Stimulated activated CD8-positive, alpha-beta memory T cell treated with anti-CD3 and anti-CD28 coated beads, Interleukin-7, amount 100 ng/mL, for 4 hours (primary cell): ENCODE measurements at places on chromosomes 1 and 21.

DNA sequence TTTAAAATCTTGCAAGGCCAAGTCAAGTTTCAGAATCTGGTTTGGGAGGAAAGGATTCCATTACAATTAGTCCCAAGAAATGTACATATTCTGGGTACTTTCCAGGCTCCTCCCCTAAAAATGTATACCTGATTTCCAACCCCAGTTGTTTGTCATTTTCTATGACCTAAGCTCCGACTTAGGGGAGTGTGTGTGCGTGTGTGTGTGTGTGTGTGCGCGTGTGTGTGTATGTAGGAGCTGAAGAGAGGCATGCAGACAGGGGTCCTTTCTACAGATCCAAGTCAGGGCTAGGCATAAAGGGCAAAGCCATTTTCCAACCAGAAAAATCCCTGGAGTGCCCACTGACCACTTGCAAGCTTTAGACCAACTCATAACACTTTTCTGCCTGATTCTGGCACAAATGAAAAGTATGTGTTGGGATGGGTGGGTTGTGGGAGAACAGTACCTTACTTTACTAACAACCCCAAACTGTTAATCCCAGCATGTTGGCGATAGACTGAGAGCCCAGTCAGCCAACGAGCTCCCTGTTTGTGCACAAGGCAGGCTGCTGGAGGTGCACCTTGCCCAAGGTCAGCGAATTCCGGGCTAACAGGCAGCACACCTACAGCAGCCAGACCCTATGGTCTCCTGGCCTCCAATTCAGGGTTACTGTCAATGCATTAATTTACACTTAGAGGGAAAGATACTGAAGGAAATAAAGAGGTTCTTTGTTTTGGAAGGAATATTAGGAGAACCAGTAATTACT, 1.7 kb downstream of the TRABD2B start:
- DNase-seq: no peak

GRCh38 chr1:227459977-227460376, 103.4 kb upstream of the ZNF678 start:
- DNase-seq: no peak

GRCh38 chr1:172990598-172991215, 60.0 kb downstream of the TNFSF18 start:
- no peak for DNase-seq

DNA sequence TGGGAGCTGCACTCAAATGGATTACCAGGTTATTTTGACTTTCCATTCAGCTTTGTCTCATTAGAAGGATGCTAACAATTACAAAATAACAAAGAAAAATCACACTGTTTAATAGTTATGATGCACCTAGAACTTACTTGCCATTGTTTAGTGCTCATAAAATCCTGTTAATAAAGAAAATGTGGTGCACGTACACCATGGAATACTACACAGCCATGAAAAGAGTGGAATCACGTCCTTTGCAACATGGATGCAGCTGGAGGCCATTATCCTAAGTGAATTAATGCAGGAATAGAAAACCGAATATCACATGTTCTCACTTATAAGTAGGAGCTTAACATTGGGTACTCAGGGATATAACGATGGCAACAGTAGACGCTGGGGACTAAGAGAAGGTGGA, 19.8 kb downstream of the MAP3K21 start:
- no peak for DNase-seq

DNA sequence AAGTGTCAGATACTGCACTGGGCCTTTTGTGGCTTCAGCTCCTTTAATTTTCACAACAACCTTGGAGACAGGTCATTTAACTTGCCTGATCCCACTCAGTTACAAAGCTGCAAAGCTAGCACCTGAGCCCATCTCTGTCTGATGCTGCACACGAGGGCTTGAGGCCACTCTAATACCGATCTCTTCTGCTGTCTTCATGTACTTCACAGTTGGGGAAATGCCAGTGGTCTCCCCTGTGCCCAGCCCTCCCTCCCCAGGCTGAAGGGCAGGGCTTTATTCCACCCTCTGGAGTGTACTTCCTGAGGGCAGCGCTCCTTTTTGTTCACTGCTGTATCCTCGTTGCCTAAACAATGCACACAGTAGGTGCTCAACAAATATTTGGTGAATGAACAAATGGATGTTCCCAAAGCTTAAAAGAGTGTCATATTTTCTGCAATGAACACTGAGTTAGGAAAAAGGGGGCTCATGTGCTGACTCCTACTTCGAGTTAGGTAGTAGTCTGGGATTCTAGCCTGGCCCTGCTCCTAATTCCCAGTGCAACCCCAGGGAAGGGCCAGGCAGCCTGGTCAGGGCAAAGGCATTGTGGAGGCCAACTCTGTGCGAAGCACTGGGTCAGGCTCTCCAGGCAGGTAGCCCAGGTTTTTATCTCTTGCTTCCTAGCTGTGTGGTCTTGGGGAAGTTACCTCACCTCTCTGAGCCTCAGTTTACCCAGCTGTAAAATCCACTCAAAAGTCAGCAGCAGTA, 1.1 kb downstream of the TMCO4 start:
- no peak for DNase-seq

DNA sequence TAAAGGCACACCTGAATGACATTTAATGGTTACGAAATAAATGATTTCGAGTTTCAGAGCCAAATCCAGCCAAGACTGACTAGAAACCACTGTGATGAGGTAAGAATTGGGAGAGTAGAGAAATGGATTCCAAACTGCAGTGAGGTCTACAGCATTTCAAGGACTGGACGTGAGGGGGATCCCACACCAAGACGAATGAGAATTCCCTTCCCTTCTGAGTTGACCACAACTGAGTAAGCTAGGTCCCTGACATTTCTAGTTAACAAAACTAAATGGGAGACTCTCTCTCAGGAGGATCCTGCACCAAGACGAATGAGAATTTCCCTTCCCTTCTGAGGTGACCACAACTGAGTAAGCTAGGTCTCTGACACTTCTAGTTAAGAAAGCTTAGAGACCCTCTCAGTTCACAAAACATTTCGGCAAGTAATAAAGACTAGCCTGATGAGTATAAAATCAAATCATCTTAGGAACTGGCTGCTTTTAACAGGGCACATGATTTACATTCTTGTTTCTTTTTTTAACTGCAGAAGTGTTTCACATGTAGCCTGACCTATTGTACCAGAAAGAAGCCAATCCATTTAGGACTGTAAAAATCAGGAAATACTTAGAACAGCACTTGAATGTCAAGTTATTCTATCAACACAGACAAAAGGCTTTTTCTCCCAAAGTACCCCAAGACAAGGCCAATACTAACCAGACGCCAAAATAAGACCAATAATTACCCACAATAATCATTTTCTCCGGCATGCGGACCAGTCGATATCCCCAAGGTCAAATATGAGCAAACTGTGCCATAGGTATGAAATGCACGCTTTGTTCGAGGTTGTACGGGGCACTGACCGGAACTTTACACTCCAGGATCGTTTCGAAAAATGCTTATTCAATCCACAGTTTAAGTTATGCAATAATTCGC, 1.4 kb upstream of the SPATA1 start:
- no peak for DNase-seq

- no peak for DNase-seq
These were observed 79.9 kb downstream of the FHAD1 start for GRCh38 chr1:15326691-15327588.

DNA sequence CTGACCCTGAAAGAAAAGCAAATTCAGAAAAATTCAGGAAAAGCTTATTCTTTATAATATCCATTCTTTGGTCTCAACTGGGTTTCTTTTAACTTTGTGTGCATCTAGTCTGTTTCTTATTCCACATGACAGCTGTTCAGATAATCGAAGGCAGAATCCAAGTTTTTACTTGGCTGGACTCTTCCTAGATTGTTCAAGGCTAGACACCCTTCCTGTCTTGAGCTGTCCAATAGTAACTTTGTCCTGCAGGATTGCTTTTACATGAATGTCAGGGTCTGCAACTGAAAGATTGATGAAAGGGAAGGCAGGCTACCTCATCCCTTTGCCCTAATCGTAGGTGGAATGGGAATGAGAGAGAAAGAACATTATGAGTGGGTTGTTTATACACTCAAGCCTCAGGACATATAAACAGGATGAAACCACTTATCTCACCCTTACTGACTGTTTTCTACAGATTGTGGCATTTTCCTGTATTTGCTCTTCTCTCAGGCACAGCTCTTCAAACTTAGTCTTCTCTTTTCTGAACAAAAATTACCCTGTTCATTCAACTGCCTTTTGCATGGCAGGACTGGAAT, 76.9 kb downstream of the LEPR start:
- DNase-seq: no peak

DNA sequence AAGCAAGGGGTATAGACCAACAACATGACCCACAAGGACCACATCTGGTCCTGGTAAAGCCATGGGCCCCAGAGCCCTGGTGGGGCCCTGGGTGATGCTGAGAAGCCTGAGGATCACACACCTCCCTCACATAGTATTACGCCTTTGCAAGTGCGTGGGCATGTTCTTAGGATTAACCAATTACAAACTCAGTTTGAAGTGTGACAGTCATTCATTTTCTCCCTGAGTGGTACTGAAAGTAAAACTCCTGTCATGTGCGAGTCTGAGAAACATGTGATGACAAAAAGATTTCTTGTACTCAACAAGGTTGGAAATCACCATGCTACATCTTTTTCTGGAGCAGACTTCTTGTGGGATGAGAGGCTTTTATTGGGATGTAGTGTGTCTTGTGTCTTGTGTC, 315.3 kb upstream of the DUSP10 start:
- DNase-seq: no peak

- DNase-seq: no peak
These were observed 10.0 kb downstream of the TTF2 start for GRCh38 chr1:117070124-117070523.

- no peak for DNase-seq
These were observed 186.8 kb upstream of the RGS18 start for GRCh38 chr1:191971447-191971846.

DNA sequence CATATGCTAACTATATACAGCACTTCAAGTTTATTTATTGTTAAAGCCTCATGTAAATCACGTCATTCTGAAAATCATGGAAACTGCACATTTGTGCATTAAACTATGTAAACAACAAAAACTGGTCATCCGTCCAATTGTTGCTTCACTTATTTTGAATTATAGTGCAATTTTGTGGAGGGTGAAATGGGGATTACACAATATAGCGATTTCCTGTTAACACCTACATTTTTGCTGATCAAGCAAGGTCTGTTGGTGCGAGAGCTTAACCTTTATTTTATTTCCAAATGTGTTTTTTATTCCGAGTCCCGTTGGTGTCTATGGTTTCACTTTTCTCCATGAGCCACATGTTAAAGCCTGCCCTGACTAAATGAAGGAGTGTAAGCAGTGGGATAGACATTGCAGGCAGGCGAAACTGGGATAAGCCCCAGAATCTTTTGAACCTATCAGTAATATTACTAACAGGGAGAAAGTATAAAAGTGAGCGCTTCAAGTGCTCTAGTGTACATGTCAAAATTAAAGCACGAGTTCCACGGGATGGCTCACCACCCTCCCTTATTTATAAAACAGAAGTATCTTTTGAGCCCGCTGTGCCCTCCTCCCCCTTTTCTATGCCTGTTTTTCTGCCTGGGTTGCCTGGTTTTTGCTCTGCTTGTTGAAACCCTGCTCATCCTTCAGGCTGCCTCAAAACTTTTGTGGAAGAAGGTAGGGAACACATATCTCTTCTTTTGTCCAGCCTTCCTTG, 120.7 kb downstream of the NFIA start:
- DNase-seq: no peak

DNA sequence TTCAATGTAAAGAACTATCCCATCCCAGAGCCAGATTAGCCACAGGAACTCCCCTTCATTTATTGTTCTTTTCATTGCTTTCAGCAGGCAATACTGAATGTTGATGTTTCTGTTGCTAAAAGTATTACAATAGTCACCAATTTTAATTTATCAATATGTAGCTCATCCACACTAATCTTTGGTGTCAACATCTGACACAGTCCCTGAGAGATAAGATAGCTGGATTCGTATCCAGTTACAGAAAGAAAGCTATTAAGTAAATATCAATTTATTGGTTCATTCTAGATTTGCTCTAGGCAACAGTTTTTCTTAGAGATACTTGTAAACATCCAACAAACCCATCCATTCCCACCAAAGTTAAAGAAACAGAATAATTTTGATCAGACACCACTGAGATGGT, 4.7 kb downstream of the ADSS2 start:
- DNase-seq: no peak

GRCh38 chr21:15210235-15210678, 145.5 kb upstream of the NRIP1 start:
- DNase-seq: no peak

GRCh38 chr1:54973205-54973921, 7.1 kb upstream of the TMEM61 start:
- no peak for DNase-seq

DNA sequence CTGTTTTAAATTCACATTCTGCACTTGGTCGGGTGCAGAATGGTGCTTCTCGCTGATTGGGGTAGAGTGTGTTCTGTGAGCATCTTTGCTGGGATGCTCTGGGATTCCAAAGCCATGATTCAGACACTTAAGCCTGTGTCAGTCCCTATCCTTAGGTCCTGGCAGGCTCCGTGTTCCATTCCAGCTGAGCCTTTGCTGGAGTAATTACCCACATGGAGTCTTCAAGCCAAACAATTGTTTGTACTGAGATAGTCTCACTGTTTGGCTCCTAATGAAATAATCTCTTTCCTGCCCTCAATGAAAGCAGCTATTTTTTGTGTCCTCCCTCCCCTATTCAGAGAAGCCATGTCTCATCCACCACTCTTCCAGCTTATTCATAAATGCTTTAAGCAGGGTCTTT, 18.7 kb downstream of the SMAP2 start:
- no peak for DNase-seq

GRCh38 chr1:180397175-180397574, 105.2 kb downstream of the ACBD6 start:
- no peak for DNase-seq

DNA sequence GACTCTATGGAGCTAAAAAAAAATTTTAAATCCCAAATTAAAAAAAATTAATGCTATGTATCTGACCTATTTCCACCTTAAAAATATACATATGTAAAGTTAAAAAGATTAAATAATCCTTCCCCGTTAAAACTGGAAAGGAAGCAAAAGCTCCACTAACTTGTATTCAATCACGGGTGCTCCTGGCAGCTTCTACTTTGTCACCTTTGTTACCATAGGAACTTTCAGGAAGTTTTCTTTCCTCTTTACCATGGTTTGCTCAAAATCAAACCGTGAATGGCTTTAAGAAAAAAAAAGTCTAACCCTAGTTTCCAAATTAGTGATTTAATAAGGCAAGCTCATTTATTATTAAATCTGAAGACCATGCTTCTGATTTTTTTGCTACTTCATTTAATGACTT, 3.5 kb downstream of the GPATCH2 start:
- DNase-seq: no peak

DNA sequence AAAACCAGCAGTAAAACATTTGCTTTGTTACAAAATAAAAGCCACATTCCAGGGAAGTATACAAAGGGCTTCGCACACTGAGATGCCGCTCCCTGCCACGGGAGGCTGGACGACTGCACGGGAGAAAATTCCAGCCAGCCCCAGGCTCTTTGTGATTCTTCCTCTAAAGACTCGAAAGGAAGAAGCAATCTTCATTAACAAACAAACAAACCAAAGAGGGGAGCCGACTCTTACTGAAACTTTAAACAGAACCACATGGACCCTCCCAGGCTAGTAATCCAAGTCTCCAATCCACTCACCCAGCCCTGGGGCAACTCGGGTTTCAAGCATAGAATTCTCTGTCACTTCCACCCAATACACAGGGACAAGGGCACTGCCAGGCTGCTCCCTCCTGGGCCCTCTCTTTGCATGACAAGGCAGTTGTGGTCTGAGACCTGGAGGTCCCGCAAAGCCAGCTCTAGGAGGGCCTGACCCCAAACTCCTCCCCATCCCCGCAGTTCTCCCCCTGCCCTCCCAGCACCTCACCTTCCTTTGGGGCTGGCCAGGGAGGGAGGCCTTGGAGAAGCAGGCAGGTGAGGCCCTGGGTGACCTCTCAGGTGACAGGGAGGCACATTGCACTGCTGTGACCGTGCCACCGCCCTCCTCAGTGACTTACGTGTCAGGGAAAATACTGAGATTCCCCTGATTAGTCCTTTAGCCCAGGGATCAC, 26.6 kb upstream of the COL18A1 start:
- DNase-seq: no peak
